AG04449 (cell line): ENCODE measurements at places on chromosomes 3 and 15.

DNA sequence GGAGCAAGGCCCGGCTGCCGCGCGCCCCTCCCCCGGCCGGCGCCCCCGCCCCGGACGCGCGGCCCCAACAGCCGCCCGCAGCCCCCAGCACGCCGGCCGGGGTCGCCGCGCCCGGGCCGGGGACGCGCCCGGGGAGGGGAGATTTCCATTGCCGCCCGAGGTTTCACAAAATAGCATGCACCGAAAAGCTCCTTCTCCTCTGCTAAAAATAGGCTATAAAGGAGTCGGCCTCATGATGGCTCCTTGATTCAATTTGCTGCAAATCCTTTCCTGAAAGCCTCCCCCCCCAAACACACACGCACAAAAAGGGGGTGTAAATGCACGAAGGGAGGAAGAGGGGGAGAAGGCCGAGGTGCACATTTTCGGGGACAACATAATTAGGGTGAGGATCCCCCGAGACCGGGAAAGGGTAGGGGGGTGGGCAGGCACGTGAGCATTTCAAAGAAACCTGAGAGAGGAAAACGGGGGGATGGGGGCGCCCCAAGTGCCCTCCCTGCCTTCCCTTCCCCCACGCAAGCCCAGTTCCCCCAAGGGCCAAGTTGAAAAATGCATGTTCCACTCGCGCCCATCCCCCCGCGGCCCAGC lies 734 bp downstream of the TBL1XR1 start:
- DNase-seq, result no peak

DNA sequence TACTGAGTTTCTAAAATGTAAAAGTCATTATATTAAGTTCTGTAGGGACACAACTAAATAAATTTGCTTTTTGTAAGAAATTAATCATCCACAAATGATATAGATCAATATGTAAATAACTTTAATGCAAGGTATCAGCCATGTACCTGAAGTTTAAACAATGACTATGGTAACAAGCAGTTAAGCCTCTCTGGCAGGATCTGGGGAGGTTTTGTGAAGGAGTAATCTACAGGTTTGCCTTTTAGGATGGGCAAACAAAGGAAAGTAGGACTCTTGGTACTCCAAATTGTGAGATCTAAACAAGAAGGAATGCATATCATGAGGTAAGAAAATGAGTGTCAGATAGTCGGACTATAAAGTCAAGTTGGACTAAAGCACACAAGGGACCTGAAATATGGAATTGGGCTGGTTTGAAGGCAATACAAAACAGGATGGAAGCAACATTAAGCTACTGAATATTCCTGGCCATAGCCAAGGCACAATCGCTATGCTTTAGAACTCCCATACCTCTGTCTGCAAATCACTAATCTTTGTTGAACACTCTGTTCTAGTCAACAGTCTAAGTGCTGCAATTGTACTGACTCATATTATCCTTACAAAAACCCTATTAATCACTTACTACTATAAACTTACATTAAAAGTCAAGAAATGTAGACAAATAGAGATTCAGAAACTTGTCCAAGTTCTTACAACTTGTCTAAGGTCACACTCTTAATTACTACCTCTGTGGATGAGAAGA lies 412.8 kb downstream of the DIPK2A start:
- DNase-seq, result no peak

- no peak for DNase-seq
Observed at GRCh38 chr3:126616931-126617330, 38.0 kb downstream of the TXNRD3 start.

DNA sequence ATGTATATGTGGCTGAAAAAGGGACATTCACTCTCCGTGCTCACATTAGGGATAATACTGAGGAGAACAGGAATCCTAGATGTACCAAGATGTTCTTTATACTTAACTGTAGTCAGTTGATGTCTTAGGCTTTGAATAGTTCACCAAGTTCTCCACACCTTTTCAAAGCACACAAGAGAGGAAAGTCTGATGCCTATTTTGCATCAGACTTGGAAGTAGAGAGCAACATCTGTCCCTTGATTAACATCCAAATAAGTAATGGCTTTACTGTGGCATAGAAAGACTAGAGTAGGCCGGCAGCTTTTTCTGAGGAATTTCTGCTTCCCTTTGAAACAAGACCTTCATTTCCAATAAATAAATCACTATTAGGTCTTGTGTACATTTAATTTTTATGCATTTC lies 34.0 kb downstream of the PIGB start:
- no peak for DNase-seq

GRCh38 chr3:104190681-104191080 lies 1176.0 kb upstream of the ALCAM start:
- DNase-seq, result no peak

- no peak for DNase-seq
Observed at GRCh38 chr15:23397779-23398178, 43.2 kb downstream of the GOLGA8S start.

DNA sequence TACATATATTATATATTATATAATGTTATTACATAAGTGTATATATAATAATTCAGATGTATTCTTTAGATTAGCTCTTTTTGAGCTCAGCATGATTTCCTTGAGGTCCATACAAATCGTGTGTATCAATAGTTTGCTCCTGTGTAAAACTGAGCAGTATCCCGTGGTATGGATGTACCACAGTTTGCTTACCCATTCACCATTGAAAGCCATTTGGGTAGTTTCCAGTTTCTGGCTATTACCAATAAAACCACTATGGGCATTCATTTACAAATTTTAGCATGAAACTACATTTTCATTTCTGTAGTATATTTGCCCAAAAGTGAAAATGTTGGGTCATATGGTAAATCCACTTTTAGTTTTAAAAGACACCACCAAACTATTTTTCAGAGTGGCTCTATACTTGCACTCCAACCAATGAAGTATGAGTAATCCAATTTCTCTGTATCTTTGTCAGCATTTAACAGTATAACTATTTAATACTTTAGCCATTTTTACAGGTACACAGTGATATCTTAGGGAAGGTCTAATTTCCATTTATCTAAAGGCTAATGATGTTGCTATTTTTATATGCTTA lies 1361.4 kb upstream of the GBE1 start:
- DNase-seq, result no peak

- DNase-seq, result no peak
Observed at GRCh38 chr15:47027322-47027946, 689.9 kb upstream of the SEMA6D start.

DNA sequence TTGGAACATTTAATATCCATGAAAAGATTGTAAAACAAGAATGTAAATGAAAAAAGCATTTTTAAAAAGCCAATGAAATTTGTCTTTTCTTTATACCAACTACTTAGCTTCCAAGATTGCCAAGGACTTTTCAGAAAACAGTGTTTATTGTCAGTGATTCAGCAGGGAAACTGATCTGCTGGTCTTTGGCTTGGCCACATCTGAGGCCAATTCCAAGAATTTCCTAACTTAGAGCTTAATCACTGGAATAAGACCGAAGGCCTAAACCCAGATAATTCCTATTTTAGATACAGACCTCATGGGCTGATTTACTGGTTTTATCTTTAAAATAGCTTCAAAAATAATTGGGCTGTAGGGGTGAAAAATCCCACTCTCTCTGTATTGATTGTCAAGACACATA lies 260.5 kb upstream of the RORA start:
- no peak for DNase-seq

DNA sequence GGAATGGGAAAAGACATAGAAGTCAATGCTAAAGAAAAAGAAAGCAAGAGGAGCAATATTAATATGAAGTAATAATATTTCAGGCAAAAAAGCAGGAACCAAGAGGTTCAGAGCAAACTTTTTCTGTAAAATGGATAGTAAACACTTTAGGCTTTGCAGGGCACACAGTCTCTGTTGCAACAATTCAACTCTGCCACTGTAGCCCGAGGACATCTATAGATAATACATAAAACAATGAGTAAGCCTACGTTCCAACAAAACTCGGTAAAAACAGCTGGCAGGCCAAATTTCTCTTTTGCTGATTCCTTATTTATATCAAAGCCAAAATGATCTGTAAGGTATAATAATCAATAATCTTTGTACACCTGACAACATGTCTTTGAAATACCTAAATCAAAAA lies 56.8 kb downstream of the SMAD6 start:
- no peak for DNase-seq

DNA sequence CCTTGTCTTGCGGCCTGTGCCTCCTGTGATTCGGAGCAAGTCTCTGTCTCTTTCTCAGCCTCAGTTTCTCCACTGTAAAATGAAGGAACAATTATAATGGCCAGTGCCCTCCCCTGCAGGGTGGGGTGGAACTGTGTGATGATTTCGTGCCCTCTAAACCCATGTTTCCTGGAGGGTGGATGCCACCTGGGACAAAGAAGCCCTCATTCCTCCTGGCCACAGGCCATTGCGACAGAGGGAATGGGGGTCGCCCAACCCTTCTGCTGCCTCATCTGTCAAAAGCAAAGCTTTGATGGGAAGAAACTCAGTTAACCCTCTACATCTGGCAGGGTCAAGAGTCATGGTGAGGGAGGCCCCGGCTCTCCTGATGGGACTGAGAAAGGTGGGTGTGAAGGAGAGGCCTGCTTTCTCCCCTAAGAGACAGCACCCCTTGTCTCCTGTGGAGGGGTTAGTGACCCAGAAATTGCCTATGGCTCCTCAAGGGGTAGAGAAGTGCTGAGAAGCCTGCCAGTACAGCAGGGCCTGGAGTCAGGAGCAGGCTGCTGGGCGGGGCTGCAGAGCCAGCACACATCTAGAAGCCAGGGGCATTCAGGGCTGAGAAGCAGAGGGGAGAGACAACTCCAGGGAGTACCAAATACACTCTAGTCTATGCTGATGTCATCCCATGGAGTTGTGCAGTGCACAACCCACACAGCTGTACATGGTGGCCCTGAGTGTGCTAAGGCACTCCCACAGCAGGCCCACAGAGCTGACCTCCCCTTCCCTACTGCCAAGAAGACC lies 61.0 kb downstream of the PLXNA1 start:
- no peak for DNase-seq

GRCh38 chr15:89633585-89633984 lies 21.7 kb downstream of the KIF7 start:
- no peak for DNase-seq

DNA sequence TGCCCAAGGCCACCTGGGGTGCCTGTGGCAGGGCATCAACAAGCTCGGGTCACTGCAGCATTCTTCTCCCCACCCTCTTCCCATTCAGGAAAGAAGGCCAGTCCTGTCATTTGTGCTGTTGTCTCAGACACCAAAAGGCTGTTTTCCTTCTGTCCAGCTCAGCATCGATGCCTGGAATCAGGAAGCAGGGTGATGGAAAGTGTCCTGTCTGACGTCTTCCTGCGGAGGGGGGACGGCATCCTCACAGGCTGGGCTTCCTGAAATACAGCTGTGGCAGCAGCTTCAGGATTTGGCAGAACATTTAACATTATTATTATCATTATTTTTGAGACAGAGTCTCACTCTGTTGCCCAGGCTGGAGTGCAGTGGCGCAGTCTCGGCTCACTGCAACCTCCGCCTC lies 33.0 kb upstream of the ANKDD1A start:
- DNase-seq, result no peak

DNA sequence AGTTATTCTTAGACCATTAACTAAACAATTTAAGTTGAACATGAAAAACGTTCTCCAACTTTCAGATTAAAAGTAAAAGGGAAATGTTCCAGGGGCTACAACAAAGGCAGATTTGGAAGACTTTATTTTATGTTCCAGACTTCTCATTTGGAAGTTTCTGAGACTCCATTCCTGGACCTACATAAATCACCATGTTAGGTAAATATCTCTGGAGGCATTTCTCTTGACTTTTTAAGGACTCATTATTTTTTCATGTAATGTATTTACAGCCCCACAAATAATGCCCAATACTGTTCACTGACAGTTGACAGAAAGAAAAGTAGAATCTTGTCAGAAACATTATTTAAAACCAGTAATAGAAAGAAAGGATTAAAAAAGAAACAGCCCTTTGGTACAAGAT lies 352.1 kb downstream of the SLC9A9 start:
- no peak for DNase-seq

GRCh38 chr3:175601521-175601920 lies 742.4 kb downstream of the NAALADL2 start:
- DNase-seq, result no peak

GRCh38 chr3:127967316-127967715 lies 52.3 kb downstream of the KBTBD12 start:
- no peak for DNase-seq

DNA sequence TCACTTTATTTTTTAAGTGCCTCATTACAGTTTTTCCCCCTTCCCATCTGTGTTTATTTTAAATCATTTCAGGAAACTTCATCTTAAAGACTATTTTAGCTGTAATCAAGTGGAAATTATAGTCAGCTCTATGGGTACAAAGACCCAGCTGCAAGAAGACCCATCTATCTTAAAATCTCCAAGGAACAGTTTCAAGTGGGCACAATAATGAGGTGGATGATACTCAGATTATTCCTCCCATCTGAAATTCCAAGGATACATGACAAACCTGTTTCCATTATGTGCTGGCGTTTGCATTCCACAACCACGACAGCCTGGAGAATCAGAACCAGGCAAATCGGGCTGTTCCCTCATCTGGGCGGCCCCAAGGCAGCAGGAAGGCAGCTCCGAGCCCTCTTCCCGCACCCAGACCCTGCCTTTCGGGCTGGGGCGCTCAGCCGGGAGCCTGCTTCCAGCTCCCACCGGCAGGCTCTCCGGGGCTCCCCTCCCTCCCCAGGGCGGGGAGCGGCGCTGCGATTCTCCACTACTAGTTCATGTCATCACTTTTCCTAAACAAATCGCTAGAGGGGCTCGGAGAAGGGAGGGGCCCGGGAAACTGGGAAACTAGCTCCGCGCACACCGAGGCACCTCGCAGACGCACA lies at the start of gene MGLL:
MGLL (minus strand) TSS at position 475 of the 641 bp plus-strand sequence; CDS start at position 278, 197 bp downstream.
- no peak for DNase-seq

GRCh38 chr15:96412045-96412905 lies 81.8 kb downstream of the NR2F2 start:
- no peak for DNase-seq

DNA sequence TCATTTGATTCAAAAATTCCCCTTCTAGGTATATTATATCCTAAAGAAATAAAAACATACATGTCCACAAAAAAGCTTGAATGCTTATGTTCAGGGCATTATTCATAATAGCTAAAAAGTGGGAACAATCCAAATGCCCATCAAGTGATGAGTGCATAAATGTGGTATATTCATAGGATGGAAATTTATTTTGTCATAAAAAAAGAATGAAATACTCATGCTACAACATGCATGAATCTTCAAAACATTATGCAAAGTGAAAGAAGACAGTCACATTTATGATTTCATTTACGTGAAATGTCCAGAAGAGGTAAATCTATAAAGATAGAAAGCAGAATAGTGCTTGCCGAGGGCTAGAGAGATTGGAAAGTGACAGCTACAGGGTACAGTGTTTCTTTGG lies 83.6 kb upstream of the SLC25A36 start:
- DNase-seq, result no peak

GRCh38 chr15:95370291-95370690 lies 960.2 kb upstream of the NR2F2 start:
- DNase-seq, result no peak

DNA sequence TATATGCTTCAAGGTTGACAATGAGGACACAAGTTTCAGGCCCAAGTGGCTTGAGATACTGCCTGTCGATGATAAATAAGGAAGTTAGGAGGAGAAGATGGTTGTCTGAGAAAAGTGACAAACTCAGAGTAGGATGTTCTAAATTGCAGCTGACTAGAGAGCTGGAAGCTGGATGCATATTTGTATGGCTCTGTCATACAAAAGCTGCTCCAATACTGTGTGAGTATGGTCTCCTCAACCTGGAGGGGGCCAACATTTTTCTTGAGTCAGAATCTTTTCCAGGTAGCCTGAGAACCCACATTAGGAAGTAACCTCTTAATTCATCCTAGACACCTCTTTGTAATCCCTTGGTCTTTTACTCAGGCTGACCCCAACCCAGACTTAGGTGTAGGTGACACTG lies 28.4 kb upstream of the TPRG1 start:
- DNase-seq, result no peak

- no peak for DNase-seq
Observed at GRCh38 chr3:164572436-164572835, 505.9 kb downstream of the SI start.
